ENCODE measurements at places on chromosomes 1 and 21.

DNA sequence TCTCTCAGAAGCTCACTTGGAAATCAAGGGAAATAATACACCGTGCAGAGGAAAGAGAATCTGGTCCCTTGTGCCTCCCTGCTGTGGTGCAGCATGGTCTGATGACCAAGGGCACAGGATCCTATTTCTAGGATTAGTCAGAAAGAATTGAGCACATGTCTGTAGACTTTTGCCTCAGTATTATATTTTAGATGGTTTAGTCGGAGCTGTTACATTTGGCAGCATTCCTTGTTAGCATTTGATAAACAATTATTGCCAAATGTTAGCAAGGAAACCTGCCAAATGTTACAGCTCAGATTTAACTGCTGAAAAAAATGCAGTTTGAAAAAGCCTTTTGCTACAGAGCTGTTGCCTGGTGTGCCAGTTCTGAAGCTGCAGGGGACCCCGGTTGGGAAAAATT lies 183.5 kb upstream of the DPYD start:
- DNase-seq, result no peak

GRCh38 chr1:41411229-41411628 lies 50.0 kb downstream of the FOXO6 start:
- no peak for DNase-seq

DNA sequence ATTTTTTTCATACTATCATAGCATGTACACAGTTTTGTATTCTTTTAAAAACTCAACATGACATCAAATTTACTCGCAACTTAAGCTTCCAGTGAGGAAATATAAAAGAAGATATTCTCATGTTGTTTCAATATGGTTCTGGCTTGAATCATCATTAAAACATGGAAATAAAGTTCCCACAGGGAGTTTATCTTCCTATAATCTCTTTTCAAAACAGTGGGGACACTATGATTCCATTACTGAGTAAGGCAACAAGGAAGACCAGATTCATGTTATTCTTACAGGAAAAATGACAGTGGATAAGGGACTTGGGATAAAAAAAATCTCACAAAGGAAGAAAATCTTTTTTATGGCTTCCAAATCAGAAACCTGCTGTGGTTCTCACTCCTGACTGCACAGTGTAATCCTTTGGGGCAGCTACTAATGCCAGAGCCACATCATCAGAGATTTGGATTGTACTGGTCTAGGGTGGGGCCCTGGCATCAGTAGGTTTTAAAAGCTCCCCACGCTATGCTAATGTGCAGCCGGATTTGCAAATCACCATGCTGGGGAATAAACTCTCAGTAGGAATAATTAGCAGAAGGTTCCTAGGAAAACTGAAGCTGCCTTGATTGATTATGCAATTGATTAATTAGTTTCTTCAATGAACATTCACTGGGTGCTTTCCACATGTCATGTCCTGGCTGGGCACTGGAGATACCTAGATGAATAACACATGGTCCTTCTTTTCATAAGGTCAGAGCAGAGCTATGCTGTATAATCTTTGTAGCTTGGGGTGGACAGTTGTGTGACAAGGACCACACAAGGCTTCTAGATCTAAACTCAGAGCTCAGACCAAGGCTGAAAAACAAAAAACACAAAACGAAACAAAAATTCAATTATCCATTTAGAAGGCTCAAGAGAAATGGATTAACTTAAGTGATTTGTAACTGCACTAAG lies 71.1 kb upstream of the C8B start:
- no peak for DNase-seq

GRCh38 chr1:168825820-168826219 lies 96.8 kb upstream of the DPT start:
- DNase-seq, result no peak

DNA sequence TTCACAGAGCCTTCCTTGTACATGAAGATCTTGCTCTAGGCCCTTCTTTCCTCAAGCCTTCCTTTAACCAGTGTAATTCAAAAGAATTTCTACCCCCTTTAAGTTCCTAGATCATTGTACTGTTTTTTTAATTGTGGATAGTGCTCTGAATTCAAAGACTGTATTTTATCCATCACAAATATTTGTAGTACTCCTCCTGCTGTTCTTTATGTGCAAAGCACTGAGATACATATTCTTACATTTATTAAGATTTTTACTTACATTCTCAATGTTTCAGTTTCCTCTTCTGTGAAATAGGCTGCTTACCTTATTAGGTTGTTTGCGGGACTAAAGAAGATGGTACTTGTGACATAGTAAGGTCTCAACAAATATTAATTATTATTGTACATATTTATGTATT lies 168.8 kb upstream of the PDE4B start:
- DNase-seq, result no peak

DNA sequence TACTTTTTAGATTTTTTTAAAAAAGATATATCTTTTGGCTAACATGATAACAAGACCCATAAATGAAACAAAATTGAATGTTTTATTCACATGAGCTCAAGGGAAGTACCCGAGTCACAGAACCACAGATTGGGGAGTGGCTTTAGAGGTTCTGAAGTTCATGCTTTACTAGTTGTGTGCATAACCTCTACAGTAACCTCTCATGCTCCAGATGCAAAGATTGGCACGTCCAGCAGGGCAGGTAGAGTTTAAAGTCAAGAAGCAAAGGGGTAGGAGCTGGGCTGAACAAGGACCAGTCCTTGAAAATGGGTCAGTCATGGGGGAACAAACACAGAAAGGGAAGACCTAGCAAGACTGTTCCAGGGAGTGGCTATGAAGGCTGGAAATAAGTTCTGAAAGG lies 109.6 kb downstream of the RNF220 start:
- DNase-seq, result no peak

GRCh38 chr1:87335175-87335884 lies 6.7 kb downstream of the LMO4 start:
- peak; percentile 48 for DNase-seq

DNA sequence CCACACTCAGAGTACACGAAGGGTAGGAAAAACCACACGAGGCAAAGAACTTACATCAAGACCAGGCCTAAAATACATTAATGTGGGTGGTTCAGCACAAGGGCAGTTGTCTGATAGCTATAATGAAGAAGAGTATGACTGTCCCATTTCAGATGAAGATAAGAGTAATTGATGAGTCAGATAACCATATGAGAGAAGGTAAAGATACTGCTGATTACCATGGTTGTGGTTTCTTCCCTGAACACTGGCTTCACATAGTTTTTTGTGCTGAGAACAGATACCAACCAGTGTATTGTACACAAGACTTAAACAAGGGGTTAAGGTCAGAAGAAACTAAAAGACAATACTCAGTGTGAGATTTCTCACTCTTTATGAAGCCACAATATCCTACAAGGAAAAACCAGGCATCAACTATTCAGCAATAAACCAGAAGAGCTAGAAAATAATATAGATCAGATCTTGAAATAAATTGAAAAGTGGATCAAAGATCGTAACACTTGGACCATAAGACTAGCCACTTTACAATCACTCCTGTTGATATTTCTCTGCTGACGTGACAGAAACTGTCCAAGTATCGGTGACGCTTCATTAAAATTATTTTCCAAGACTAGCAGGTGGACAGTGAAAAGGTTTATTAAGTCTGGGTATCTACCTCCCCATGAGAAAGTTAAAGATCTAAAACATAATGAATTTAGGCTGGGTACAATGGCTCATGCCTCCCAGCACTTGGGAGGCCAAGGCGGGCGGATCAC lies 28.6 kb downstream of the PUM1 start:
- DNase-seq, result no peak

GRCh38 chr1:93704052-93704451 lies 22.4 kb upstream of the BCAR3 start:
- DNase-seq, result no peak

GRCh38 chr1:6300342-6301048 lies 39.6 kb upstream of the GPR153 start:
- no peak for DNase-seq

GRCh38 chr1:245605480-245606156 lies 450.8 kb downstream of the KIF26B start:
- no peak for DNase-seq

DNA sequence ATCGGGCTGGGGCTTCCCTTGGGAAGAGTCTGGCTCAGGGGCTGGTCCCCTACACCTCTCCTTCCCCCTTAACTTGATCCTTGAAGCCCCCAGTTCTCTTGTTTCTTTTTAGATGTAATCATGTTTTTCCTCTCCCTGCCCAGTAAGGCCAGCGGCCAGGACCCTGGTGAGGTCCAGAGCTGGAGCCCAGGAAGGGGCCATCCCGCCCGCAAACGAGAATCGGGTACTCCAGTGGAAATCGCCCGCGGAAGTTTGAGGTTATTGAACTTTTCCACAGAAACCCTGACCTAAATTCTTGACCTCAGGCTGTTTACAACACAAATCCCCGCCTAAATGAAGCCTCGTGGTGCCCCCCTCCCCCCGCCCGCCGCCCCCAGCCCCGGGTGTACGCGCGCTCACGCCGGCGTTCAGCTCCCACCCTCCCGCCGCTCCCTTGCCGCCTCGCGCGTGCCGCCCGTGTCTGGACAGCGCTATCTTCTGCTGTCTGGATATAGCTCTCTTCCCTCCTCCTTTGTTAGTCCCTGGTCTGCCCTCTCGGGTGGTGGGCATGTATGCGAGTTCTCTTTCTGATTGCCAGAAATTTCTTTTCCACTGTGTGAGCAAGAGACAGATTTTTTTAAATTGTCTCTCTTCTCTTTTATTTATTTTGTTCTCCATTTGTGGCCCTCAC lies 165.9 kb upstream of the CACNA1E start:
- no peak for DNase-seq

- DNase-seq, result no peak
Measured at GRCh38 chr1:43804569-43804968, 97.2 kb downstream of the ST3GAL3 start.

GRCh38 chr1:200776949-200777348 lies 38.3 kb downstream of the CAMSAP2 start:
- no peak for DNase-seq

Measured in stimulated activated CD8-positive, alpha-beta memory T cell treated with anti-CD3 and anti-CD28 coated beads, Interleukin-2, amount 100 ng/mL, for 1 hour (primary cell).